ENCODE measurements at places on chromosomes 7 and 10.

DNA sequence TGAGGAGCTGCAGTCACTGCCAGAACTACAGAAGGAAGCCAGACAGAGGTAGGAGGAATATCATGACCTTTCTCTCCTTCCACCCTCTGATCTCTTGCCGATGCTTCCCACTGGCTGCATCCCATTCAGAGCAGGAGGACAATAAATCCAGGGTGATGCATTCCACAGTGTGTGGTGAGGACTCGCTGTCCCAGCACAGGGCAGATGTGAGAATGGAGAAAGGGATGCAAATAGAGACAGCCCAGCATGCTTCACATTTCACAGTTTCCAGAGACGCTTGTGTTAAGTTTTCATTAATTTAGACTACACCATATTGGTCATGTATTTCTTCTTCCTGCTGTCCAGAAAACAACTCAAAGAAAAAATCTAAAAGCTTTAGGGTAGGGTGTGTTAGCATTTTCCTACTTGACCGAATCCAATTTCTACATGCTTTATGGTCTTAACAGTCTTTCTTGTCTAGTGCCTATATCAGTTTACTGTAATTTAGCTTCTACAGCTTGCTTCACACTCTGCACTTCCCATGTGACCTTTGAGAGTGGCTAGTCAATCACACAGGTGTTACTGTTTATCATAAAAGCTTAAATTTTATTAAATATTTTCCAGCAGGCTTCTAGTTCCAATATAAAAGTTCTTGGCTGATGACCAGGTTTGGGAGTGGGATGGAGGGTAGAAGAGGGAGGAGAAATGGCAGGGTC lies 155.6 kb downstream of the RAPGEF5 start:
- DNase-seq: no peak

GRCh38 chr7:137462074-137462715 lies 118.7 kb upstream of the PTN start:
- DNase-seq: no peak

GRCh38 chr7:68266004-68266579 lies 1269.5 kb downstream of the TYW1 start:
- DNase-seq: no peak

- no peak for DNase-seq
These were observed 1026.0 kb downstream of the REEP3 start for GRCh38 chr10:64547168-64547567.

GRCh38 chr7:121079425-121080169 lies 91.1 kb downstream of the CPED1 start:
- no peak for DNase-seq

GRCh38 chr10:79038841-79039201 lies 29.9 kb upstream of the ZMIZ1 start:
- DNase-seq: no peak

GRCh38 chr10:27030060-27030459 lies 70.2 kb downstream of the ANKRD26 start:
- no peak for DNase-seq

- no peak for DNase-seq
These were observed 22.4 kb downstream of the GNG11 start for GRCh38 chr7:93943816-93944540.

DNA sequence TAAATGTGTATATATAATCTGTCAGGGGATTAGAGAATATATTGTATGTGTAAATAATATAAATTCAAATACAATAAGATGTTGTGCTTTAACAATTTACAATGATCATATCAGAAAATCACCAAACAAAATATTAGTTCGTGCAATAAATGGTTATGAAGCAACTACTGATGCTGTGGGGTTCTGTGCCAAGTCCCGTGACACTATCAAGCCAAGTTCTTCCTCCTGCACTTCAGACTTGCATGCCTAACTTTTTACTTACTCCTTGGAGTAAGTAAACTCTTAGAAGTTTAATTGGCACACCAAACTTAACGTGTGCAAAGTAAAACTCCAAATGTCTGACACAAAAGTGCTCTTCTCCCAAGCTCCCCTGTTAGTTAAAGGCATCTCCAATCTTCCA lies 26.5 kb upstream of the TMEM254 start:
- DNase-seq: no peak

DNA sequence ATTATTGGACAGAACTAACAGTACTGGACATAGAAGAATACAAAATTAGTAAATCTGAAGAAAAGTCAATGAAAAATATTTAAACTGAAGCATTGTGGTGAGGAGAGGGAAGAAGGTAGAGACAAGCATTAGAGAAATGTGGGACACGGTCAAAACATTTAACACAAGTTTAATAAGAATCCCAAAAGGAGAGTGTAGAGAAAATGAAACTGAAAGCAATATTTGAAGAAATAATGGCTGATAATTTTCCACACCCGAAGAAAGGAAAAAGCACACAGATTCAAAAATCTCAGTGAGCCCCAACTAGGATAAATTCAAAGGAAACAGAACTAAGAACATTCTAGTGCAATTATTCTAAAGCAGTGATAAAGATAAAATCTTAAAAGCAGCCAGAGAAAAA lies 126.4 kb upstream of the LRRTM3 start:
- DNase-seq: no peak

DNA sequence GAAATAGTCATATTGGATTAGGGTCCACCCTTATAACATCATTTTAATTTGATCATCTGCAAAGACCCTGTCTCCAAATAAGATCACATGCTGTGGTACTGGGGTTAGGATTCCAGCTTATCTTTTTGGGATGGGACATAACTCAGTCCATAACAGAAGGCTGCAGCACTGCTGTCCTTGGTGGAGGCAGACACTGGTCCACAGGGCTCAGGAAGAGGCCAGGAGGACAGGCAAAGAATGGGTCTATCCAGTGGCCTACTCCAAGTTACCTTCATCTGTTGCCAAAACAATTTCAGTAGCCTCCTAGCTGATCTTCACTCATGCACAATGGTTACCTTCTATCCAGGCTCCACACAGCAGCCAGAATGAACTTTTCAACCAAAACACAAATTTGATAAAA lies 387.0 kb downstream of the GRID1 start:
- DNase-seq: no peak

DNA sequence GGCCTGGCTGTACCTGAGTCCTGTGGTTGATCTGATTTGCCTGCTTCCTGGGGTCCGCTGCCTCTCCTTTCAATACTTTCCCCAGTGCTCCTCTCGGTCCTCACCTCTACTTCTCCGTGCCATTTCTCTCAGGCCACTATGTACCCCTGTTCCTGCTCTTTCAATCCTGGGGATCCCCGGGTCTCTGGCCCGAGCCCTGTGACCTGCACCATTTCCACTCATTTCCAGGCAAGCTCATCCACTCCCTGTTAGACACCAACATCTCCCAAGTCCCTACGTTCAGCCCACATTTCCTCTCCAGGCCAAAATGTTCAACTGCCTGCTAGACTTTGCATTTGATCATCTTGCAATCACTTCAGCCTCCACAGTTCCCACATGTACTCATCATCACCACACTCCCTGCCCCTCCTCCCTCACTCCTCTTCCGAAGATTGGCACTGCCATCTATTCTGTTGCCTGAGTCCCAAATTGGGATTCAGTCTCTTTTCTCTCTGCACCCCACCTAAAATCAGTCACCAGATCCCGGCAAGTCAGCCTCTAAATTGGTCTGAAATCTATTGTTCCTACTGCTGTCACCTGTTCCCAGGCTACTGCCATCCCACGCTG lies 34.4 kb upstream of the ZMIZ1 start:
- no peak for DNase-seq

GRCh38 chr7:123637203-123637602 lies 18.5 kb upstream of the LMOD2 start:
- DNase-seq: no peak

- no peak for DNase-seq
These were observed 127.1 kb downstream of the CREB5 start for GRCh38 chr7:28539289-28539981.

DNA sequence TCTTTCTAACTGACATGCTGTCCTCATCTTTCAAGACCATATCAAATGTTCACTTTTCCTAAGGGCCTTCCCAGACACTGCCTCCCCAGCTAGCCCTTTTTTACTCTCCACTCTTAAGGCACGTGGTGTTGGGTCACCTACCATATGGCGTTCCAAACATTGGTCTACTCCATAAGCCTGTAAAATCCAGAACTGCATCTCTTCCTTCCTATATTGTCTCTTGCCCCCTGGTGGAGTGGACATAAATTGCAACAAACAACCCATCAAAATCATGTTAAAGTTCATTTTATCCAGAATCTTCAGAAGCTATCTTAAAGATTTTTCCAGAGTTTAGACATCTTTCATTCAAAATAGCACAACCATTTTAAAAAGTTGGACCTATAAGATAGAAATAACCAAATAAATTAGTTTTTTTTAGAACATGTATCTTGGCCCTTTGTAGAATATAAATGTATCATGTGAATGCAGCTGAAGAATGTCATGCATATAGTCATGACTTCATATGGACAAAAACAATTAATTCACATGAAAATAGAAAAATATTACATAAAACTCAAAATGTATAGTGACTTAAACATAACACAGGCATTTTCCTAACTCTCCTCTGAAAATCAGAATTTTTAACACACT lies 180.6 kb upstream of the CHRM2 start:
- no peak for DNase-seq

DNA sequence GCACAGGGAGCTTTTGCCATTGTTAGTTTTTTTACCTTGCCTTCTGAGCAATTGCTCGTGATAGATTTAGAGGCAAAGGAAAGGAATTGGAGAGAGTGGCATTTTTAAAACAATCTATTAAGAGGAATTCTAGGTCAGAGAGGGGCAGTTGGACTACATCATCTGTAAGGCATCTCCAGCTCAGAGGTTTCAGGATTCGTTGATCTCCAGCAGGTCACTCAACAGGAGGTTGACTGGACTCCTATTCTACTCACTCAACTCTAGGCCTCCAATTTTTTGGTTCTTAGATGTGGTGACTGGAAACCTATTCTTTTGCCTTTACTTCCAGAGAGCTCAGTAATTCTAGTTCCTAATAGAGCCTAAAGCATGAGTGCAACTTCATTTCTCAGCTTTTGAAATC lies 42.8 kb downstream of the TBXAS1 start:
- DNase-seq: no peak

DNA sequence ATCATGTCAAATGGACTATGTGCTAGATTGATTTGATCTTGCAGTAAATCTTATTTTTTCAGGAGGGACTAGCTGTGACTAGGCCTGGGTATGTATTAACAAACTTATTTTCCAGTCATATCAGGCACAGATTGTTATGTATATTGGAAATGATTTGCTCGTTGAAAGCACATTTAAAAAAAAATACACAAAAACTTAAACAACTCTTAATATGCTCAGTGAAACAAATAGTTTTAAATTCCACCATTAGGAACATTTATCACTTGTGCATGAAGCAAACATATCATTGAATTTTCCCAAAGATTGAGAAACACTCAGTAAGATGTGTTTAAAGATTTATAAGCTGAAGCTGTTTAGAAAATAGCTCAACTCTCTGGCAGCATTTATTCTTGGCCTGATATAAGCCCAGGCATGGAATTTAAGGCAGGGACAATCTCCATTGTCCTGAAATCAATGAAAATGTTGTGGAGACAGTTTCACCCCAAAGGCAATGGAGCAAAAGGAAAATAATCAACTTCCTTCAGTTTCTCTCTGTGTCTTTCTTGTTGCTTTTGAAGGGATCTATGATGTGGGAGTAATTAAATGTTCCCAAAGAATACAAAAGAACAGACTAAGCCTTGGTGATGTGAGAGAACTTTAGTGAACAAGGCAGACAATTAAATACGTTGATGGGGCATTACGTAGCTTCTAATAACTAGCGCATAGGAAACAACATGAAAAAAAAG lies 250.3 kb downstream of the GPR37 start:
- no peak for DNase-seq

- no peak for DNase-seq
These were observed 80.8 kb upstream of the PLXNA4 start for GRCh38 chr7:132656846-132657776.

DNA sequence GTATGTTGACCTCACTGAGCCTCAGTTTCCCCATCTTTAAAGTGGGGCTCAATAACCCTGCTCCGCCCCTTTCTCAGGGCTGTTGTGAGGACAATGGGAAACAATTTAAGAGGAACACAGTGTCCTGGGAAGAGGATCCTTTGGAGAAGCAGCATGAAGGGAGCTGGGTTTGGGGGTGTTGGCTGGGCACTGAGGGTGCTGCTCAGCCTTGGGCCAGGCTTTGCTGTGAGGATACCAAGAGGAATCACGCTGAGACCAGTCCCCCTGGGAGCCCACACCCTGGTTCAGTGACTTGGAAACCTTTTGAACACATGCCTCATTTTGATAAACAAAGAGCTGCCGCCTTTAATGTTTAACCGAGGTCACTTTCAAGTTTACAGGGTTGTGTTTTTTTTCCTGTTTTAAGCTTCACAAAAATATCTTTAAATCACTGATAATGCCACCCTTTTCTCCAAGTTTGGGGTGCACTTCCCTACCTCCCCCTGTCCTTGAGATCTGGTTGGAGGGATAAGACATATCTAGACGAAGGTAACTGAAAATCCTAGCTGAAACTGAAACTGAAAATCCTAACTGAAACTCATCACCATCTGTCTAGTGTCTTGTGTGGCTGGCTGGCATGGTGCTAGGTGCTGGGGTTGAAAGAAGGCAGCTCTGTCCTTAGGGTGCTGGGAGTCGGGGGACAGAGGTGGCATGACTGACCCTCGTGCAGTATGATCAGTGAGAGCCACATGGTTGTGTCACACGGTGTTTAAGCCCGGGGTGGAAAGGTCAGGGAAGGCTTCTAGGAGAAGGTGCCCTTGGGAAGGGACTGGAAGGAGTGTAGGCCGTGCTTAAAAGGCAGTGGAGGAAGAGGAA lies 27.7 kb downstream of the ZNF775 start:
- DNase-seq: no peak

- no peak for DNase-seq
These were observed 22.2 kb downstream of the SFMBT2 start for GRCh38 chr10:7388602-7389001.

DNA sequence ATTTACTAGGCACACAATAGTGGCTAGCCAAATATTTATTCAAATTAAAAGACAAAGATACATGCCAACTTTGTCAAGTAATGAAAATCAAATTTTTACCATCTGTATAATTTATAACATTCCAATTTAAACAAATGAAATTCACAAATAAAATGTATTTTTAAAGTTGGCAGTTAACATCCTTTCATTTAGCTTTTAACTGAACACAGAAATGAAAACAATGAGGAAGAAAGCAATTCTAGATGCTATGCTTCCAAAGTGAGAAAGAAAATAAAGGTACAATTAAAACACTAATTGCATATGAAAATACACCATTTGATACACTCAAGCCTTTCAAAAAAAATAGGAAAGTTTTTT lies 123.1 kb downstream of the MPP7 start:
- no peak for DNase-seq

Measured in fibroblast of skin of left biceps (primary cell).